Epithelial cell of esophagus (primary cell): ENCODE measurements at places on chromosomes 1 and 21.

DNA sequence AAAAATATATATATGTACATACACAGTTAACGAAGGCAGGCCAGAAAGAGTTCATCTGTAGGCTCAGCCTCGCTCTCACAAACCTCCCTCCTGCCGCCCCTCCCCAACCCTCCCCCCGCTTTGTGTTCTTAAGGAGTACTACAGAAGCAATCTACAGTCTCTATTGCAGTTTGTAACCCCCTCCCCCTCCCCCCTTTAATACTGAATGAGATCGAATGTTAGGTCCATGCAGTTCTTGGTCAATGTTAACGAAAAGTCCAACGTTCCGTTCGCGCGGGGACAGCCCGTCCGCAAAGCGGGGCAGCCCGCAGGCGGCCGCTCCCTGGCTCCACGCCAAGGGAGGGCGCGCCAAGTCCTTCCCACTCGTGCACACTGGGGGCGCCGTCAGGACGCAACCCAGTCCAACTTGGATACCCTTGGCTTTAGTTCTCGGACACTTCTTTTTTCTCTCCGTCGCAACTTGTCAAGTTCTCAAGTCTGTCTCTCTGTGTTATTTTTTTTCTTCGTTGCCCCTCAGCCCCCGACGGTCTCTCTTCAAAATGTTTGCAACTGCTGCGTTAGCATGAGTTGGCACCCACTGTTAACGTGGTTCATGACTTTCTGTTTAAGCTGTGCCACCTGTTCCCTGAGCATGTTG is 2.2 kb downstream of the JUN start:
- peak; percentile 45 for DNase-seq

- no peak for DNase-seq
Measured at GRCh38 chr1:36464605-36465393, 615 bp upstream of the MRPS15 start.

GRCh38 chr1:55322842-55323241 is 107.7 kb upstream of the USP24 start:
- no peak for DNase-seq

GRCh38 chr1:215279682-215280081 is 197.1 kb downstream of the KCNK2 start:
- no peak for DNase-seq

DNA sequence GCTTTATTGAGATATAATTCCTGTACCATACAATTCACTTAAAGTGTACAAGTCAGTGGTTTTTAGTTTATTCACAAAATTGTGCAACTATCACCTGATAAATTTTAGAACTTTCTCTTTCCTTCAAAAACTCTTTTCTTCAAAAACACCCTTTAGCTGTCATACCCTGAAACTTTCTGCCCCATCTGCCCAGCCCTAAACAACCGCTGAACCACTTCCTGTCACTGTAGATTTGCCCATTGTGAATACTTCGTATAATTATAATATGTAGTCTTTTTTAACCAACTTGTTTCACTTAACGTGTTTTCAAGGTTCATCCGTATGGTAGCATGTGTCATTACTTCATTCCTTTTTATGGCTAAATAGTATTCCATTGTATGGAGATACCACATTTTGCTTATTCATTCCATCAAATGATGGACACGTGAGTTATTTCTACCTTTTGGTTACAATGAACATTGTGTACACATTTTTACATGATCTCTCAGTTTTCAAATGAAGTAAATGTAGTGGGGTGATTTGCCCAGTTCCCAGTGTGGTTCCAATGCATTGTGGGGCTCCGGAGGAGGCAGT is 37.9 kb downstream of the WNT4 start:
- no peak for DNase-seq

- DNase-seq = no peak
Measured at GRCh38 chr1:112325504-112325903, 70.5 kb upstream of the CTTNBP2NL start.

DNA sequence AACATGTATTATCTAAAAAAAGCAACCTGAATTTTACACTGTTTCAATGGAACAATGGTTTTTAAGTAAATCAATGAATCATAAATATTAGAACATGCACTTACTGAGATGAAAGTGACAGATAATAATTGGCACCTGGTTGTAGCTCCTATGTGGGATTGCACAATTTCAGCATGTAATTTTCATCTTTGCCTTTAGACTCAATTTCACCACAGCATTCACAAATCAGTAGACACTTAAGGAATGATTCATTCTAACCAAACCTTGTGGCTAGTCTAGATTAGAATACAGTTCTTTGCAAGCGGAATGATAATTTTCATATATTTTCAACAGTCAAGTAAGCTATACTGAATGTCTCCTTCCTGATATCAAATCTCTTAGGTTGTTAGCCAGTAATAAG is 853.4 kb downstream of the KCNT2 start:
- peak; percentile 76 for DNase-seq
